ENCODE measurements at places on chromosomes 7 and 10.

DNA sequence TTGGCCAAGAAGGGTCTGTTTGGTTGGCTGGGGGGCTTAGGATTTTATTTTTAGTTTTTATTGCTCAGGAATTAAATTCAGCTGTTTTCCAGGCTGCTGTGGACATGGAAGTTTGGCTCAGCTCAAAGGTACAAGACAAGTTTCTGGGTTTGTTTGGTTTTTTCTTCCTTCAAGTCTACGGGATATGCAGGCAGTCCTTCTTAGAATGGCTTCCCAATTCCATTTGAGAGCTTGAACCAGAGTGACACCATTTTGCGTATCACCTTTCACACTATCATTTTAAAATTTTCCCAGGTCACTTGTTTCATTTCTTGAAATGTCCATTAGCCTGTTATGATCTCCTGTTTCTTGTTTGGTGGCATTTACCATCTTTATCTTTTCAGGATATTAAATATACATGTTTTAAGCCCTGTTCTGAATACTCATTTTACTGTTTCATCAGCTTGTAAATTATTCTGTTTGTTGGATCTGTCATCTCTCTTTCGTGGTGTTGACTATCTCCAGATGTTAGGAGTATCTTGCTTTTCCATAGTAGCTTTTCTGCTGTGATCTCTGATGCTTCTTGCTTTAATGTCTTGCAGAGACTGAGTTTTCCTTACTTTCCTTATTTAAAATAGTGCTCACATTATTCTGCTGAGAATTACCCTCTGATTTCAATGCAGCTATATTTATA is 9.4 kb upstream of the TMEM168 start:
- DNase-seq: no peak

DNA sequence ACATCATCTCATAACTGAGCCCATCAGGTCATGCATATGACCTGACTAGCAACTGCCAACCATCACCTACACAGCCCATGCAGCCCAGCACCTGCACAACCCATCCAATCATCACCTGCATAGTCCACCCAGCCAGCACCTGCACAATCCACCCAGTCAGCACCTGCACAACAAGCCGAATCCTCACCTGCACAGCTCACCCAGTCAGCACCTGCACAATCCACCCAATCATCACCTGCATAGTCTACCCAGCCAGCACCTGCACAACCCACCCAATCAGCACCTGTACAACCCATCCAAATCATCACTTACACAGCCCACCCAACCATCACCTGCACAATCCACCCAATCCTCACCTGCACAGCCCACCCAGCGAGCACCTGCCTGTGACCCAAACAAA is 33.4 kb upstream of the WDFY4 start:
- DNase-seq: no peak

GRCh38 chr7:152937282-152937681 is 177.7 kb downstream of the ACTR3B start:
- DNase-seq: no peak

- DNase-seq: no peak
Observed at GRCh38 chr10:4069491-4069890, 284.5 kb upstream of the KLF6 start.
